RKO (cell line): ENCODE measurements at places on chromosomes 3 and 15.

- no peak for DNase-seq
Observed at GRCh38 chr3:133882986-133883586, 12.6 kb downstream of the RAB6B start.

- no peak for DNase-seq
Observed at GRCh38 chr3:43688245-43688650, 2.5 kb upstream of the ABHD5 start.

- DNase-seq = no peak
Observed at GRCh38 chr3:190826018-190826417, 36.5 kb downstream of the GMNC start.

DNA sequence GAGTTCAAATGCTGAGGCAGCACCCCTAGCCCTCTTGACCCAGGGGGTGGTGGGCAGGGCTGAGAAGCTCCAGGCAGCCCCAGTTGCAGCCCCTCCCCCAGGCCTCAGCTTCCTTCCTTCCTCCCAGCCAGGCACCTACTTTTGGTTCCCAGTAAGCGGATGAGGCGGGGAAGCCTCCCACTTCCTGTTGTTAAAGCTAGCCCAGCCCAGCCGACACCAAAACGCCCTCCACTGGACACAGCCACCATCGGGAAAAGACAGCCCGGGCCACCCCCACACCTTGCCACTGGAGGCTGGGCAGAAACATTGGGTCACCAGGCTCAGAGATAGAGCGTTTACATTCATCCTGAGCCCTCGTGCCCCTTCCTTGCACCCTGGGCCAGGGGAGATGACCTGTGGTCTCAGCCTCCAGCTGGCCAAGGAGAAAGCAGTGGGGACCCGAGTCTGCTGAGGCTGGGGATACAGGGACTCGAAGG lies 3.5 kb downstream of the DUSP7 start:
- peak; percentile 86 for DNase-seq

DNA sequence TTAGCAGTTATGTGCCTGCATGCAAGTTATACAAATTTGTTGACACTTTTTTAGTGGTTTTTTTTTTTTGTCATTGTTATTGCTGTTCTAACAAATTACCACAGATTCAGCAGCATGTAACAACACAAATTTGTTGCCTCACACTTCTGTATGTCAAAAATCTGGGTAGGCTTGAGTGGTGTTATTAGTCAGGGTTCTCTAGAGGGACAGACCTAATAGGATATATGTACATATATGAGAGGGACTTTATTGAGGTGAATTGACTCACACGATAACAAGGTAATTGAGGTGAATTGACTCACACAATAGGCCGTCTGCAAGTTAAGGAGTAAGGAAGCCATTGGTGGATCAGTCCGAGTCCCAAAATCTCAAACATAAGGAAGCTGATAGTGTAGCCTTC lies 15.0 kb upstream of the PLSCR1 start:
- no peak for DNase-seq

DNA sequence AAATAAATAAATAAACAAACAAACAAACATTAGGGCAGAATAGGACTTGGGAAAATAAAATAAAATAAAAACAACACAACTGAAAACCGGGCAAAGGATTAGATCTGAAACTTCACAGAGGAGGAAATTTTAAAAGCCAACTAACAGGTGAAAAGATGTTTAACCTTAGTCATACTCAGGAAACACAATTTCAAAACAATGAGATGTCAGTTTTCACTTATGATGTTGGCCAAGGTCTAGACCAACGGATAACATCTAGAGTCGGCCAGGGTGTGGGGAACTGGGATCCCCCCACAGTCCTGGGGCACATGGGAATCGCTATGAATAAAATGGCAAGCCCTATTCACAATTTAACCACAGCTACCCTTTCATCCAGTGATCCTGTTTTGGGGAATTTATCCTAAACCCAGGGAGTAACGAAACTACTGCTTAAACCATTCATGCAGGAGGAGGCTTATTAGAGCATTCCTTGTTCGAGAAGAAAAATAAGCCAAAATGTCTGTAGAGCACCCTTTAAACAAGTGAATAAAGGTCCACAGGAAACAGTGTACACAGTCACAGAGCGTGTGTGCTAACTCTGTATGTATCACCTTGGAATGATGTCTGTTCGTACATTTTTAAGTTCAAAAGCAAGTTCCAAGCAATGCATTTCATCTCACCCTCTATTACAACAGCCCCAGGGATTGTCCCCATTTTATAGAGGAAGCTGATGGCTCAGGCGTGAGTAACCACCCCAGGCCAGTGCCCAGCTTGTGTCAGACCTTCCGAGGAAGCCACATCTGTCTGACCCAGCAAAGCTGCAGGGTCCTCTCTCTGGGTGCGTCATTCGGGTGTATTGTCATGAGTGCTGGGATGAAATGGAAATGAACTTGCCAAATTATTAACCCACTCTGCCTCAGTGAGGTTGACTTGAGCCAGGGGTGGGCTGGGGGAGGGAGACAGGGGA lies 6.3 kb upstream of the ANPEP start:
- DNase-seq = peak; percentile 90
